Heart left ventricle (tissue), 16 donors: ENCODE measurements at places on chromosomes 6 and 20. TPM values are rescaled to one million over a fixed set of nuclear protein-coding genes. Genes with fewer than 3 reads are reported as not detected.

Gene RSPO3
- 0.42 TPM for polyA plus RNA-seq

Gene DNMT3B
- polyA plus RNA-seq: 0.43 TPM

Gene TDRD6
- polyA plus RNA-seq: 0.08 TPM

Gene RAB44
- polyA plus RNA-seq: 0.04 TPM

Gene GINS1
- polyA plus RNA-seq: 0.47 TPM

Gene TSPO2
- not detected for polyA plus RNA-seq

Gene TREML2
- polyA plus RNA-seq: not detected

Gene KIF6
- polyA plus RNA-seq: 0.06 TPM

Gene PCK1
- polyA plus RNA-seq: 0.42 TPM

Gene HTR1E
- polyA plus RNA-seq: not detected

Gene GPR63
- 0.14 TPM for polyA plus RNA-seq

Gene JPH2
- polyA plus RNA-seq: 129 TPM

Gene TXLNB
- 10.1 TPM for polyA plus RNA-seq

Gene ADGB
- polyA plus RNA-seq: not detected

Gene ARMH2
- not detected for polyA plus RNA-seq

Gene MEP1A
- not detected for polyA plus RNA-seq

Gene NKAPL
- 7.2 TPM for polyA plus RNA-seq

Gene EGFL8
- polyA plus RNA-seq: 8.1 TPM

Gene AGPAT1
- polyA plus RNA-seq: 79.1 TPM

Gene ABHD16B
- 0.12 TPM for polyA plus RNA-seq

Gene CRYBG1
- polyA plus RNA-seq: 1.0 TPM

Gene TRIM40
- not detected for polyA plus RNA-seq

Gene PPP1R14C
- 41.1 TPM for polyA plus RNA-seq

Gene GGTLC1
- not detected for polyA plus RNA-seq

Gene PNPLA1
- polyA plus RNA-seq: not detected

Gene IDH3B
- 173 TPM for polyA plus RNA-seq

Gene VSX1
- polyA plus RNA-seq: not detected

Gene HSD17B8
- polyA plus RNA-seq: 17.9 TPM

Gene ADAT2
- polyA plus RNA-seq: 1.5 TPM

Gene SLC17A3
- not detected for polyA plus RNA-seq

Gene CRISP2
- polyA plus RNA-seq: not detected

Gene TNFRSF6B
- polyA plus RNA-seq: 6.4 TPM

Gene RNF146
- polyA plus RNA-seq: 27.7 TPM
